Stimulated activated CD8-positive, alpha-beta memory T cell treated with anti-CD3 and anti-CD28 coated beads, Interleukin-4, amount 100 ng/mL, for 1 hour (primary cell): ENCODE measurements at places on chromosomes 3 and 15.

DNA sequence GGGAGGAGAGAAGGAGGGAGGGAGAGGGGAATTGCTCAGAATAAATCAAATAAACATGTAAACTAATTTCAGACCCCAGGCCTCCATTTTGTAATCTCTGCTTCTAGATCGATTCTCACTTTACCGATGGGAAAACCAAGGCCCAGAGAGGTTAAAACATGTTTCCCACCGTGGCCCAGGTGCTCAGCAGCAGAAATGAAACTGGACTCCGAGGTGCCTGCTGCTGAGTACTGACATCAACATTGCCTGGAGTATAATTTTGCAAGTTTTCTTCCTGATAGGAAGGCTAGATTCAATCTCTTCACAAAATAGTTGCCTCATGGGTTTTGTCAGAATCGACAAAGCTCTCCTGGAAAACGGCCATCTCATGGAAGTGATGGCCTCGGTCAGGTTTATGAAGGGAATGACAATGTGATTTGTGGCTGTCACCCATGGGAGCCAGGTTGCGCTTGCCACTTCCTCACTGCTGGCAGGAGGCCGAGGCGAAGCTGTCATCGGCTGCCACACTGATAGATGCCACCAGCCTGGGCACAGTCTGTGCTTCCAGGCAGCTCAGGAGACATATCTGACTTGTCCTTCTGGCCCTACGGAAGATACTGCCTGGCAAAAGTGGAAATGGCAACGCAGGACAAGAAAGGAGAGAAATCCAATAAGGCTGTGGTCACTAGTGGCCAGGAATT lies 133.1 kb upstream of the LRRN1 start:
- DNase-seq, result no peak

GRCh38 chr3:126154391-126155279 lies 25.8 kb downstream of the ALDH1L1 start:
- DNase-seq, result no peak

DNA sequence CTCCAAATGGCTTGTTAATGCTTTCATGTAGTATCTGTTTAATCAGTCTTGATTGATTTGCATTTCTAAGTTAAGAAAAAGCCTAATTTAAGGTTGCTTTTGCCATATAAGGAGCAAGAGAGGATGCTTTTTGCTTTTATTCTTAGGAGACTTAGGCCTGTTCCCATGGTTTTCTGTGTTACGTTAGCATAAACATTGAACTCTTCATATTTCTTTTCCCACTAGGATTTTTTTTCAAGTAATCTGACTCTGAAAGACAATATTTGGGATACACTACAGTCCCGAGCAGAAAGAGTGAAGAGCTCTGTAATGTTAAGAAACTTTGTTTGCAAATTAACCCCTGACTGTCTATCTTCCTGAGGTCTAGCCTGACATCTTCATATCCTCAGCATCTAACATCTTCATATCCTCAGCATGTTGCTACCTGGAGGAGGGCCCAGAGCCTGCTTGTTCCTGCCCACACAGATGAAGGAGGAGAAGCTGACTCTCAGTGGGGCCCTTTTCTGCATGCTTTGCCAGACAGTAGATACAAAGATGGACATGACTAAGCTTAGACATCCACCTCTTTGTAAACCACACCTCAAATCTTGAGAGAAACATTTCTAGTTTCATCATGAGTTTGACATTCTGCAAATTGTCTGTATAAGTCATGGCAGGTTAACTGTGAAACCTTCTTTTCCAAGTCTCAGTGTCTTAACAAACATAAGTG lies 86.2 kb upstream of the COL6A5 start:
- no peak for DNase-seq

DNA sequence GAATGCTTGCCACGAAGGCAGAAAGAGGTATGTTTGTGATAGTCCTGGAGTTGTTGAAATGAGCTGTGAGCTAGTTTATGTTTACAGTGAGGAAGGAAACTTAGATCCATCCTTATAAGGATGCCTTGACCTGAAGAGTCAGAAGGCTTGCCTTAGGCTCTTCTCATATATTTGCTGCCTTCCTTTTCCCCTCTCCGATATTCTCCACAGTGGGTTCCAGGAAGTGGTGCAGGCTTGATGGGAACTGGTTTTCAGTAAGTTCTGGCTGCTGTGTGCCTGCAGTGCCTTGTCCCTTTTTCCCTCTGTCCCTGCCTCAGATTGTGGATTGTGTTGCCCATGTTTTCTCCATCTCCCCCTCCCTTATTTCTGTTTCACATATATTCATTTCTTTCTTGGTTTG lies 287.3 kb upstream of the UBE2E1 start:
- no peak for DNase-seq

DNA sequence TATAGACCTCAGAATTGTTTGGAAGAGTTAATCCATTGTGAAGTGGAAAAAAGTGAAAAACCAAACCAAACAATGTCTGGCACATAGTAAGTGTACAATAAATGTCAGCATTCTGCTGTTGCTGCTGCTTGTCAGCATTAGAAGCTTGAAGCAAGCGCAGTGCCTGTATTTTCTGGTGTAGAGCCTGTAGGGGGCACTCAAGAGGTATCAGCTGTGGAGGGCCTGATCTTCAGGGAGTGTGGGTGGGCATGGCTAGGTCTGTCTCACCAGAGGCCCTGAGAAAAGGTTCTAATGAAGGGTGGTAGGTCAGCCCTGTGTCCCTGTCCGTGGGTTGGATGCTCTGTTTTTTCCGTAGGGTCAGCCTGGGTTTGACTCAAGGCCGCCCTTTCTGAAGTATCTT lies 3.6 kb downstream of the ADAMTSL3 start:
- no peak for DNase-seq

DNA sequence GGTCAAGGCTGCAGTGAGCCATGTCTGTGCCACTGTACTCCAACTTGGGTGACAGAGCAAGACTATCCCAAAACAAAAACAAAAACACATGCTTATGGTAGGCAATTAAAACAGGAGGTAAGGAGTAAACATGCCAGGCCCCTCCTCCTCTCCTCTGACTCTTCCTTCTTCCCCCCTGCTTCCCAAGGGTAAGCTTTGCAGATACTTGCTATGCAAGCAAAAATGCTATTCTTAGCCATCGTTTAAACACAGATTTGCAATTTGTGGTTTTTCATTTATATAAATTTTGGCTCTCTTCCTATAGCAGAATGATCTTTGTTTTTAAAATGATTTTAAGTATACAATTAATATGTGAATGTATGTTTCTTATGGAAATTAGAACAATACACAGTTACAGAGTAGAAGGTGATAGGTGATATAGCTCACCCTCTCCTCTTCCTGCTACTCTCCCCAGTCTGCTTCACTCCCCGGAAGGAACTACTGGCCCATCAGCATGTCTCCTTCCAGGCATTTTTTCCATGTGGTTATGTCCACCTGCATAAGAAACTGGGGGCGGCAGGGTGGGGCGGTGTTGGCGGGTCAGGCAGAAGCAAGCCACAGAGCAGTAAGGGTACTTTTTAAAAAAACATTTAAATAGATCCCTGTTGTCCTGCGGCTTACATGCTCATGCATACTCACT lies 42.1 kb downstream of the IGF1R start:
- no peak for DNase-seq
